Astrocyte (in vitro differentiated cells and primary cell): ENCODE measurements at places on chromosomes 1 and 21.
A peak's percentile ranks its signal among the peaks of the same experiment; 100 is the strongest.

DNA sequence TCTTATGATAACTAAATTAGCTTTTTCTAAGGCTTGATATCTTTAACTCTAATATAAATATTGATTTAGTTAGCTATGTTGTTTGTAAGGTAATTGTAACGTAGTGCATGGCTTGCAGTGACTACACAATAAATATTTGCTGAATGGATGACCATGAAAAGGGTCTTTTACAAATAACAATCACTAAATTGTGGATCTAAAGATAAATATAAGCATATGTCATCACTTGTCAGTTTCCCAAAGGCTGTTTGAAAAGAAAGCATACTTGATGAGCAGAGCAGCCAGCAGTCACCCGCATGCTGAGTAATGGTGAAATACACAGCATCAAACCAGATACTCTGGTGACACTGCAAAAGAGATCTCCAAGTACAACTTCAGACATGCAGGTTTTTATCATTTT, 92.5 kb upstream of the FMN2 start:
- H3K4me3 ChIP-seq: no peak overlapping the region
- no peaks in the 10 kb centered on the region for H3K4me1 ChIP-seq
- H3K27me3 ChIP-seq: peaks cover 24% of the 10 kb centered on the region
- H3K27ac ChIP-seq: no peak overlapping the region
- no peaks in the 10 kb centered on the region for H3K36me3 ChIP-seq
- no peak for DNase-seq

DNA sequence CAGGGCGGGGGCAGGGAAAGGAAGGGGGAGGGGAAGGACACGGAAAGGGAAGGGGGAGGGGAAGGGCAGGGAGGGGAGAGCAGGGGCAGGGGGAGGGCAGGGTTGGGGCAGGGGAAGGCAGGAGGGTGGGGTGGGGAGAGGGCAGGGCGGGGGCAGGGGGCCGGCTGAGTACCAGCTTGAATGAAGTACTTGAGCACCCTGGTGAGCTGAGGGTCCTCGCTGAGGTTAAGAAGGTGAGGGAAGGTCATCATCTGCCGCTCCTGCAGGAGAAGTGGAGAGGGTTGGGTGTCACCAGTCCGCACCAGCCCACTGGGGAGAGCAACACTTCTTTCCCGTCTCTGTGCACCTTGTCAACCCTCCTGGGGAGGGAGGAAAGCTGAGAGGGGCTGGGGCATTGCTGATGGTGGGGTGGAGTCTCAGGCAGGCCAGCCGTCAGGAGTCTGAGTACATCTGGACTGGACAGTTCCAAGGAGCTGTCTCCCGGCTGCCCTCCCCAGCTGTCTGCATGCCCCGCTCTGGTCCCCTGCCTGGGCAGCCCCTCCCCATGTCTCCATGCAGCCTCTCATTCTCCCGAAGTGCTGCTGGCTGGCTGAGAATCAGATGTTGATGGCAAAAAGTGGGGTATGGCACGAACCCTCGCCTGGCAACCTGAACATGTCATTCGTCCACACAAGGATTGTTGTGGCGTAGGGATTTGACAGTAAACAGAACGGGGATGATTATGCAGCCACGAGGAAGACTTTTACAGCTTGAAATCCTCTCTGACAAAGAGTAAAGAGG, 70.0 kb downstream of the SCCPDH start:
- DNase-seq: no peak
- H3K4me3 ChIP-seq: no peak overlapping the region
- H3K4me1 ChIP-seq: peaks cover 5% of the 10 kb centered on the region

- H3K4me1 ChIP-seq: peaks cover 7% of the 10 kb centered on the region
- no peaks in the 10 kb centered on the region for H3K27me3 ChIP-seq
- peak; percentile 37 for DNase-seq
- H3K27ac ChIP-seq: peak overlapping the region; percentile 90
- H3K36me3 ChIP-seq: no peaks in the 10 kb centered on the region
- H3K4me3 ChIP-seq: peak overlapping the region; percentile 53
These were observed 83.1 kb downstream of the HHIPL2 start for GRCh38 chr1:222464841-222465210.

DNA sequence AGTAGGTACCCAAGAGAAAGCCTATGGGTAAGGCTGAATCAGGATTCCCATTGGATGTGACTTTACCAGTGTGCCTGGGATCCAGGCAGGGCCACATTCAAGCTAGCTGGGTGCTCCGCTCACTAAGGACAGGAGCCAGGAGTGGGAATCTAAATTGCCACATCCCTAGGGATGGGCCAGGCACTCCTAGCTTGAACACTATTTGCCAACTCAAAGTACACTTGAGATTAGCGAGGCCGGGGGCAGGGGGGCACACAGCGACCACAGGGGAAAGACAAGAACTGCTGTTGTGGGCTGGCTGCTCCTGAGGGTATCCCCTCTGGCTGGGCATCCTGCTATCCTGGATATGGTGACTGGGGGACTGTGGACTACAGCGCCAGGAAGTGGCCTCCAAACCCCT, 4.3 kb downstream of the SLC45A3 start:
- H3K27ac ChIP-seq: no peak overlapping the region
- peaks cover 13% of the 10 kb centered on the region for H3K4me1 ChIP-seq
- no peak for DNase-seq

GRCh38 chr1:6245086-6245868, 1.3 kb downstream of the HES3 start:
- H3K27me3 ChIP-seq: peaks cover 37% of the 10 kb centered on the region
- no peak overlapping the region for H3K4me3 ChIP-seq
- H3K27ac ChIP-seq: no peak overlapping the region
